CD4-positive, alpha-beta memory T cell (primary cell): ENCODE measurements at places on chromosomes 12 and 14.
A peak's percentile ranks its signal among the peaks of the same experiment; 100 is the strongest.

GRCh38 chr12:46386877-46387629 lies 14.5 kb upstream of the SLC38A2 start:
- H3K4me1 ChIP-seq, result peaks cover 30% of the 10 kb centered on the region
- H3K27ac ChIP-seq, result no peak overlapping the region
- H3K36me3 ChIP-seq, result no peaks in the 10 kb centered on the region
- no peak overlapping the region for H3K4me3 ChIP-seq
- DNase-seq, result no peak

DNA sequence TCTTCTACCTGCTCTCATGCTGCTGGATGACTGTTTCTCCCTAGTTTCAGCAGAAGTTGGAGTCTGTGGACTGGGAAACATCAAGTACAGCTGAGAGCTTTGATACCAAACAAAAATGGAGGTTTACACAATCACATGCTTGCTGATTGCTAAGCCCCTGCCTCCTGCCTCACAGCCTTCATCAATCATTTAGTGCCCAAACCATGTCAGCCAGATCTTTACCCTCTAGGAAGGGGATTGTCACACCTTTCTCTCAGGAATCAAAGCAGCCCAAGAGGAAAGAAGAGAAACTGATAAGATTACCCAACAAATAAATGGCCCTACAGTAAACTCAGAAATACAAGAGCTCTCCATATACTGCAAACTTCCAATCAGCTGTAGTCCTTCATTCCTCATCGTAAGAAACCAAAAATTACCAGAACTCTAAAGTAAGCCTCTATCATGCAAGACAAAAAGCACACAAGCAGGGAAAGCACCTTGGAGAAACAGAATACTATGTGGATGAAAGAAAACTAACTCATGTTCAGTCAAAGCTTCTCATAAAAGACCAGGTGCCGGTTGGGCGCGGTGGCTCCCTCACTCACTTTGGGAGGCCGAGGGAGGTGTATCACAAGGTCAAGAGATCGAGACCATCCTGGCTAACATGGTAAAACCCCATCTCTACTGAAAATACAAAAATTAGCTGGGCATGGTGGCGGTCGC lies 63.6 kb upstream of the RESF1 start:
- no peak overlapping the region for H3K4me3 ChIP-seq
- peak overlapping the region; percentile 55 for H3K27ac ChIP-seq
- peaks cover 85% of the 10 kb centered on the region for H3K4me1 ChIP-seq

GRCh38 chr12:58976146-58976545 lies 55.8 kb upstream of the LRIG3 start:
- H3K4me1 ChIP-seq, result no peaks in the 10 kb centered on the region
- H3K36me3 ChIP-seq, result no peaks in the 10 kb centered on the region

DNA sequence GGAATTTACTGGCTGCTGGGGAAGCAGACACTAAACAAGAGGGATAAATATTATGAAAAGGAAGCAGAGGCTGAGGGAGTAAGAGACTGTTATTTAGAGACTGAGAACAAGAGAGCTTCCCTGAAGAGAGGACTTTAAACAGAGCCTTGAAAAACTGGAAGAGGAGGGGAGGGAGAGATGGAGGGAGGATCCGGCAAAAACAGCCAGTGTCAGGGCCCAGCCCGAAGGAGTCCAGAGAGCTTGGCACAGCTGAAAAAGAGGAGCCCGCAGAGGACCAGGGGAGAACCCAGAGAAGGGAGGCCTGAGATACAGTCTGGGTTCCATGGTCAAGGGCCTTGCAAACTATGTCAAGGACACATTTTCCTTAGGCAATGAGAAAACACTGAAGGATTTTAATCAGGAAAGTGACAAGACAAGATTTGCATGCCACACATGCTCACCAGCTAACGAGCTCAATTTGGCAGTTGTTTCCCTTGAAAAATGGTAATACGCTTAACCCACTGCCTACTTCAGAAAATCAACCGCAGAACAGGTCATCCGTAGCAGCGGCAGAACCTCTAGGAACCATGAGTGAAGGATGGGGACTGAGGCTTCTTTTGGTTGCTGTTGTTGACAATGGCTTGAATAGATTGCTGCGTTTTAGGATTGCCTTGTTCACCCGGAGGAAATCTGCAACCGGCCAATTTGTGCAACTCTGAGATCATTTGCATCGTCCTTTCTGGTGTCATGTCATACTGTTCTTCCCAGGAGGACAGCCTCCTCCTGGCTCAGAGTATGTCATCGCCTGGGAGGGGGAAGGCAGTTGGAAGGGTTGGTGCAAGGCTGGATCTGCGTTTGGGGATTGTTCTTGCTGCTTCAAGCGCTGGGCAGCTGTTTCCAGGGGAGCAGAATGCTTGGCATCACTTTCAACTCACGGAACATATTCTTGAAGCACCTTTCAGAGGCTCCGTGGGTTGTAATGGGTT lies 108.2 kb downstream of the PRMT8 start:
- no peaks in the 10 kb centered on the region for H3K27me3 ChIP-seq
- no peaks in the 10 kb centered on the region for H3K36me3 ChIP-seq
- H3K4me3 ChIP-seq, result no peak overlapping the region
- H3K27ac ChIP-seq, result no peak overlapping the region
- DNase-seq, result no peak

- no peak overlapping the region for H3K4me3 ChIP-seq
- no peaks in the 10 kb centered on the region for H3K36me3 ChIP-seq
- no peak overlapping the region for H3K27ac ChIP-seq
- no peak for DNase-seq
- H3K27me3 ChIP-seq, result no peaks in the 10 kb centered on the region
- no peaks in the 10 kb centered on the region for H3K4me1 ChIP-seq
Measured at GRCh38 chr12:64892561-64892960, 68.1 kb downstream of the TBC1D30 start.
